ENCODE measurements at places on chromosomes 3 and 15.
A peak's percentile ranks its signal among the peaks of the same experiment; 100 is the strongest.

GRCh38 chr15:89114990-89115389 is 26.7 kb downstream of the ABHD2 start:
- DNase-seq: peak; percentile 59

DNA sequence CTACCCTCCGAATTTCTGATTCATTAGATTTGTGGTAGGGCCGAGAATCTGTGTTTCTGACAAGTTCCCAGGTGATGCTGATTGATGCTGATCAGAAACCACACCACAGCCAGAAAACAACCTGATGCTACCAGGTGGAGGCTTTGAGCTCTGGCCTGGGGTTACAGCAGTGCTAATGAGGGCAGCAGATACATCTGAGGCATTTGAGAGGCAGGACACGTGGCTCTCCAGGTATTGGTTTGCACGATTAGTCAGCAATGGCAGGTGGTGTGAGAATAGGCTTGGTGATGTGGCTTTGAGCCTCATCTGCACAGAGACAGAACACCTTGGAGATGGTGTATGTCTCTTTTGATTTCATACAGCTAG is 78.8 kb upstream of the THBS1 start:
- no peak for DNase-seq

DNA sequence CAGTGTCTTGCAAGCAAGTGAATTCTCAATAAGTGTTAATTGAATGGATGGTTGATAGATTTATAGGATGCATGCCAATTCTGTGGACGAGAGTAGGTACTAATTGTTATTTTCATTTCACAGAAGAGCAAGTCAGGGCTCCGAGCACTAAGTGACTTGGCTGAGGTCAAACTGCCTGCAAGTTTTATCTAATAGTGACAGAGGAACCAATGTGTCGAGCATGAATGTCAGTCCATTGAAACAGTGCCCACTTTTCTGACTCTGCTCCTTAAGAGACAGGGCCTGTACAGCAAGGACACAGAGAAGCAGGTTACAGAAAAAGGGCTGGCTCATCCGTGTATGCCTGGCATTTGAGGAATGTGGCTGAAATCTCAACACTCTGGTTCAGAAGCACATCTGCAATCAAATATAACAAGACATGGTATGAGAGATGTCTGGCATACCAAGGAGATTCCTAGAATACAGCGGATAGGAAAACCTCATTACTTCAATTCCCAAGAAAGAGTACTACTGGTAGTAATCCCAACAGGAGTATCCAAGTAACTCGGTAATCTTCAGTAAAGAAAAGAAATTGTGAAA is 6.0 kb upstream of the B3GNT5 start:
- DNase-seq: no peak

DNA sequence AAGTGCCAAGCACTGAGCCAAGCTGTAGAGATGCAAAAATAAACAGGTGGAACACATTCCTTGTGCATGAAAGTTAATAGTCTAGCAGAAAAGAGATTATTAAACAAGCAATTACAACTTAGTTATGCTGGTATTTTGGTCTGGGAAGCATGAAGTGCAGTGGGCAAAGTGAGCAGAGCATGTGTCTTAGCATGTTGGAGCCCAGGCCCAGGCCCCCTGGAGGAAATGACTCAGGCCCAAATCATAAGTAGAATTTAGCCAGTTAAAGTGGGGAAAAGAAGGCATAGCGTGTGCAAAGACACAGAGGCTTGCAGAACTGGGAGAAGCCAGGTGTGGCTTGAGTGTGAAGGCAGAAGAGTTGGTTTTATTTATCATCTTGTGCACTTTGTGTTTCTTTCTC is 163.8 kb upstream of the ATP11B start:
- no peak for DNase-seq

GRCh38 chr3:46093966-46094365 is 66.7 kb upstream of the XCR1 start:
- no peak for DNase-seq

GRCh38 chr3:168583977-168584376 is 488.3 kb upstream of the GOLIM4 start:
- no peak for DNase-seq

- no peak for DNase-seq
Measured at GRCh38 chr3:48476426-48477053, 27.4 kb downstream of the SHISA5 start.

DNA sequence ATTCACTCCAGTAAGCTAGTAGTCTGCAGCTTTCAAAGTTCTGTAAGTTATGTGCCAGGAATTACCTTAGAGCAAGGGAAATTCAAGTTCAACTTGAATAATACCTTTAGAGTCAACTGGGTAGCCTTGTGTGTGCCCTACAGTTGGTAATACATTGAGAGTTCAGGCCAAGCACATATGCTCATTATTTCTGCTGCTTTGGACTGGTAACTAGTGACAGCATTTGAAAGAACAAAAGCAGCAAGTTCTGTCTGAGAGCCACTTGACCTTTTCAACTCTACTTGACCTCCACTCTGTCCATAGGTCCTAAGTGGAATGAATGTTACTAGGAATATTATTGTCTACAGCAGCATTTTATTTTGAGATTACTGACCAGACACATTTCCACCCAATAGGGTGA is 723.5 kb downstream of the NLGN1 start:
- no peak for DNase-seq

GRCh38 chr15:47674586-47675232 is 42.6 kb upstream of the SEMA6D start:
- DNase-seq: no peak

GRCh38 chr3:74119221-74119620 is 494.5 kb upstream of the PDZRN3 start:
- no peak for DNase-seq

DNA sequence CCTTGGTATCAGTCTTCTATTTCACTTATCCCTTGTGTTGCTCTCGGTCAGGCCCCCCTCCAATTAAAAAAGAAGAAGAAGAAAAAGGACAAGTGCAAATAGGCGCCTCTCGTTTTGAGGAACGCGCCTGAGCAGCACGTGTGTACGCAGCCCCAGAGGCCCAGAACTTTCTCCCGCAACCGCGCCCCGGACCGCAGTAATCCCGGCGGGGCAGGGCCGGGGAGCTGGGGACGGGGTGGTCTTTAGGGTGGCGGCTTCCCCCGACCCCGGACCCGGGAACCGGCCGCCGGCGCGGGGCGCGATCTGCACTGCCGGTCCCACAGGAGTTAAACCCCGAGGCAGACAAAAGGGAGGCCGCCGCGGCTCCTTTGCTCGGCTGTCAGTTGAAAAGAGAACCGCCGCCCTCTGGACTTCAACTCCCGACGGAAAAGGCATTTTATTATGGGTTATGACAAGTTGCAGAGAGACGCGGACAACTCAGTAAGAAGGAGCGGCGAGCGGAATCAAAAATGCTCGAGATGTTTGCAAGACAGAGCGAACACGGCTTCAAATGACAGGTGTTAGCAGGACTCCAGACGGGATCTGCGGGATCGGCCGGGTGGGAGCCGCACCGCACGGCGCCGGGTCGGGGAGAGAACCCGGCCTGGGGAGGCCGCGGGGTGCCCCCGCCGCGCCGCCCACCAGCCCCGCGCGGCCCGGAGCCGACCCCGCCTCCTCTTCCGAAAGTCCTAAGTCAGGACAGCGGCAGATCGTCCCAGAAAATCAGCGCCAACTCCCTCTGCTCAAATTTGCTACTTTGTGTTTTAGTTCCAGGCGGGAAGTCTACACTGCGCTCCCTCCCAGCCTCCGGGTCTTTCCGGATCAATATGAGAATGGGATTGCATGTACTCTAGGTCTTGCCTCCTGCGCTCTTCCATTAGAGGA is 79.0 kb downstream of the NR2F2 start:
- DNase-seq: no peak

DNA sequence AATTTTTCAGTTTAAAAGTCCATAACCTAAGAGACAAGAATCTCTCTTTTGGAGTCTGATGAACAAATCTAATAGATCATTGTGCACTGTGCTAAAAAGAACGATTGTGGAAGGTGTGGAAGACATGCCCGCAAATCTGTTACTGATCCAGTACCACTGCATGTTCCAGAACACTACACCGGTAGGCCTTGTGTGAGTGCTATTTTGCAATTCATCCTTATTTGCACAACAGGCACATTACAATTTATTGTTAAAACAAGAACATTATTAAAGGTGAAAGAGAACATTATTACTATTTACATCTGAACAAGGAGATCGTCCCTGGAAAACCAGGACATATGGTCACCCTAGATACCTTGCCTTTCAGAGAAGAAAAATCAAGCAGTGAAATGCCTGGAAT is 205.7 kb upstream of the NECTIN3 start:
- DNase-seq: no peak

DNA sequence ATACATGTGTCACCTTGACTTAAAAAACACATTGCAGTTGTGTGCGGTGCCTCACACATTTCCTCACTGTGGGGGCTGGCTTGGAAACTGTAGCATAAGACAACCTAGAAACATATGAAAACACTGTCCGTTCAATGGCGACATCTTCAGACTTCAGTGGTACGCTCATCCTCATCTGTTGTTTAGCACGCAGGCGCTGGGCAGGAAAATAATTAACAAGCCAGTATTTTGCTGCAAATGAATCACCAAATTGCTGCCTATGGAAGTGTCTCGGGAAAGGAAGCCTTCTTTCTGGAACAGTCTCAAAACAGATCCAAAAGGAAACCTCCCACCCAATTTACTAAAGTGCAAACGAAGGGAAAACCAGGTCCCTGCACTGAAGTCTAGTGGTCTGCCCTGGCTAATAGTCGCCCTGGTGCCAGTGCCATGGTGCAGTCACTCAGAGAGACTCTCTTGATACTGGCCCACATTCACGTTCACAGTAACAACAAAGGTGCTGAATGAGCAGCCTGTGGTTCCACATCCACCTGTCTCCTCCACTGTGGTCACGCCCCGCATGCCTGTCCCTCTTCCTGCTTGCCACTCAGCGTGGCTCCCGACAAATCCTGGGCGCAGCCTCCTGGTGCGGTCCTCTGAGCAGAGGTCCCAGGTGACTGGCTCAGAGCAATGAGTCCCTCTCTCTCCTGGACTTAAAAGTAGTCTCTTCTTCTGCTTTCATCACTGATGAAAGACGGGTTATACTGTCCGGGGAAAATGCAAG is 35.6 kb upstream of the MUC13 start:
- DNase-seq: no peak
